ENCODE measurements at places on chromosomes 11 and 22.

- peak; percentile 66 for DNase-seq
Measured at GRCh38 chr11:117946842-117947526, 17.8 kb upstream of the TMPRSS13 start.

DNA sequence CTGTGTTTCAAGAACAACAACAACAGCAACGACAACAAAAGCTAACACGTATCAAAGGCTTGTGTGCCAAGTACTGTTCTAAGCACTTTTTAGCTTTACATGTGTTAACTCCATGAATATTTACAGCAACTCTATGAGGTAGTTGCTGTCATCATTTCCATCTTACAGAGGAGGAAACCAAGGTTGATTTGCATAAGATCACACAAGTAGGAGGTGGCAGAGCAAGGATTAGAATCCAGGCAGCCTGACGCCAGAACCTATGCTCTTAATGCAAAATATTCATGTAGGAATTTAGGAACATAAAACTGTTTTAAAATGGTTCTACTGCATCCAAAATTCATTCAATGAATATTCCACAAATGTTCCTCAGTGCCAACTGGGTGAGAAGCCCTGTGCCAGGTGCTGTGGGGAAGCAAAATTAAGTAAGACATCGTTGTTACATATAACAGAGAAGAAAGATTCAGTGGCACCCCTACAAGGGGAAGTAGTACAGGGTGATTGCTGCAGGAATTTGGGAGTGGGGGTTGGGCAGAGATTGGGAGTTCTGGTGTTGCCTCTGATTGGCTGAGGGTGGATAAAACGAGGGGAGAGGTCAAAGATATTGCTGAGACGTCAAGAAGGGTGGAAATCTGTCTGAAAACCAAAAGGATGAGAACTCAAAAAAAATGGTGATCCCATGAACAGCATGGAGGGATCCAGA lies 86.1 kb upstream of the ARHGAP20 start:
- no peak for DNase-seq

DNA sequence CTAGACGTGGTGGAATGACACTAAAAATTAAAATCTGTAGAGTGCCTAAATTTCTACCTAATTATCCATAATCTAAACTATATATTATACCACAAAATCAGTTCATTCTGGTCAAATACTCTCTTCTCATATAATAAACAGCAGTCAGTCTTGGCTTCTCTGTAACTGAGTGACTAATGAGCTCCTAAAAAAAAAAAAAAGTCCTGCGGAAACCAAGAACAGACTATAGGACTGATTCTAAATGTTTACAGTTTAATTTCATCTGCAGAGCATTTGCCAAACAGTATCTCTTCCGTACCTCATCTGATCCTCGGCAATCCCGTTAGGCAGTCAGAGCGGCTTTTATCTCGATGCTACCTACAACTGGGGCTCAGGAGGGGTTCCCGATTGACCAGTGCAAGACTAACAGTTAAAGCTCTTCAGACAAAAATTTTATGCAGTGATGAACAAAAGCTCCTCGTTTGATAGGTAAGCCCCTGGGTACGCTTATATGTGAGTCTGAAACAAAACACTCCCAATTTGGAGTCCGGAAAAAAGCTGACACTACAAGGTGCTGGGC lies 686 bp downstream of the KIF18A start:
- no peak for DNase-seq

GRCh38 chr22:20957683-20958431 lies 9.2 kb upstream of the AIFM3 start:
- DNase-seq: no peak

DNA sequence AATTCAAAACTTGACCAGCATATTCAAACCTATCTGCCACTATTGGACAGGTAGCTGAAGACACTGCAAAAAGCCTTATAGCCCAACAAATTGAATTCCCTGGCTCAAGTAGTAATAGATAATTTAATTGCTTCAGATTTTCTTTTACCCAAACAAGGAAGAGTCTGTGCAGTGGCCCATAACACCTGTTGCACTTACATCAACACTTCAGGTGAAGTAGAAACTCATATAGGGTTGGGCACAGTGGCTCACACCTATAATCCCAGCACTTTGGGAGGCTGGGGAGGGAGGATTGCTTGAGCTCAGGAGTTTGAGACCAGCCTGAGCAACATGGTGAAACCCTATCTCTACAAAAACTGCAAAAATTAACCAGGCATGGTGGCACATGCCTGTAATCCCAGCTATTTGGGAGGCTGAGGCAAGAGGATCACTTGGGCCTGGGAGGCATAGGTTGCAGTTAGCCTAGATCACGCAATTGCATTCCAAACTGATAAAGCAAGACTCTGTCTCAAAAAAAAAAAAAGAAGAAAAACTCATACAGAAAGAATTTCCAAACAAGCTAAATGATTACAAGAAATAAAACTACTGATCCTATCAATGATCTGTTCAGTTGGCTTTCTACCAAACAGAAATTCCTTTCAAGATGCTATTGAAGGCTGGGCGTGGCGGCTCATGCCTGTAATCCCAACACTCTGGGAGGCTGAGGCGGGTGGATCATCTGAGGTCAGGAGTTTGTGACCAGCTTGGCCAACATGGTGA lies 9.5 kb downstream of the FOLR3 start:
- no peak for DNase-seq

- no peak for DNase-seq
Measured at GRCh38 chr11:34727228-34727737, 106.4 kb downstream of the EHF start.

DNA sequence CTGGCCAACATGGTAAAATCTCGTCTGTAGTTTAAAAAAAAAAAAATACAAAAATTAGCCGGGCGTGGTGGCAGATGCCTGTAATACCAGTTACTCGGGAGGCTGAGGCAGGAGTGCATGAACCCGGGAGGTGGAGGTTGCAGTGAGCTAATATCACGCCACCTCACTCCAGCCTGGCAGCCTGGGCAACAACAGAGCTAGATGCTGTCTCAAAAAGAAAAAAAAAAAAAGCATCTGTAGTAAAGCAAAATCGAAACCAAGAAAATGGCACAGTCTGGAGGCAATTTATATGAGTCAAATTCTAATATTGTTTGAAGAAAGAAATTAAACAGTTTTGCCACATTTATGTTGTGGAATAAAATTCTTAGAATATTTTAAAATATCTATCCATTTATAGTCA lies 365.0 kb upstream of the CHORDC1 start:
- no peak for DNase-seq

Data from stimulated activated CD8-positive, alpha-beta memory T cell treated with anti-CD3 and anti-CD28 coated beads, Interleukin-7, amount 100 ng/mL, for 4 hours (primary cell).